ENCODE measurements at places on chromosomes 13 and 19.

GRCh38 chr19:19279062-19279612 lies 6.0 kb upstream of the TM6SF2 start:
- DNase-seq: no peak

- no peak for DNase-seq
Observed at GRCh38 chr13:62779161-62779560, 1363.5 kb upstream of the PCDH20 start.

GRCh38 chr19:38685666-38686529 lies 38.4 kb downstream of the ACTN4 start:
- DNase-seq: no peak

GRCh38 chr19:27672309-27673047 lies 1540.5 kb downstream of the UQCRFS1 start:
- peak; percentile 66 for DNase-seq

DNA sequence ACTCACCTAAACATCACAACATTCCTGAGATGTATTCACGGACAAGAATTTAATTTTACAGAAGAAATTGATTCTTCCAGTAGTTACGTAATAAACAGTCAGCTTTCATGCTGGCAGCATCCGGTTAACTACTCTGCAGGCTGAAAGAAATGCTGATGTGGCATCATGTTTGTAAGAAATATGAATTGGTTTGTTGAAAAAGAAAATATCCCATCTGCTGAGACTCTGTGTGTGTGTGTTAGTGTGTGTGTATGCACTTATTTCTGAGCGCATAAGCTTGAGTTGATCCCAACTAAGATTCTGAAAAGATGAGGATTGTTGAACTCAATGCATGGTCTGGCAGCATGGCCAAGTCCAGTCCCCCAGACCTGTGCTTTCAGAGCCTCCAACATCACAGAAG lies 74.3 kb upstream of the FAM216B start:
- no peak for DNase-seq

- no peak for DNase-seq
Observed at GRCh38 chr13:113971471-113972231, 2.2 kb downstream of the C13orf46 start.

- no peak for DNase-seq
Observed at GRCh38 chr13:40352802-40353562, 313.5 kb downstream of the FOXO1 start.

GRCh38 chr13:106471957-106472543 lies 63.4 kb downstream of the EFNB2 start:
- no peak for DNase-seq

DNA sequence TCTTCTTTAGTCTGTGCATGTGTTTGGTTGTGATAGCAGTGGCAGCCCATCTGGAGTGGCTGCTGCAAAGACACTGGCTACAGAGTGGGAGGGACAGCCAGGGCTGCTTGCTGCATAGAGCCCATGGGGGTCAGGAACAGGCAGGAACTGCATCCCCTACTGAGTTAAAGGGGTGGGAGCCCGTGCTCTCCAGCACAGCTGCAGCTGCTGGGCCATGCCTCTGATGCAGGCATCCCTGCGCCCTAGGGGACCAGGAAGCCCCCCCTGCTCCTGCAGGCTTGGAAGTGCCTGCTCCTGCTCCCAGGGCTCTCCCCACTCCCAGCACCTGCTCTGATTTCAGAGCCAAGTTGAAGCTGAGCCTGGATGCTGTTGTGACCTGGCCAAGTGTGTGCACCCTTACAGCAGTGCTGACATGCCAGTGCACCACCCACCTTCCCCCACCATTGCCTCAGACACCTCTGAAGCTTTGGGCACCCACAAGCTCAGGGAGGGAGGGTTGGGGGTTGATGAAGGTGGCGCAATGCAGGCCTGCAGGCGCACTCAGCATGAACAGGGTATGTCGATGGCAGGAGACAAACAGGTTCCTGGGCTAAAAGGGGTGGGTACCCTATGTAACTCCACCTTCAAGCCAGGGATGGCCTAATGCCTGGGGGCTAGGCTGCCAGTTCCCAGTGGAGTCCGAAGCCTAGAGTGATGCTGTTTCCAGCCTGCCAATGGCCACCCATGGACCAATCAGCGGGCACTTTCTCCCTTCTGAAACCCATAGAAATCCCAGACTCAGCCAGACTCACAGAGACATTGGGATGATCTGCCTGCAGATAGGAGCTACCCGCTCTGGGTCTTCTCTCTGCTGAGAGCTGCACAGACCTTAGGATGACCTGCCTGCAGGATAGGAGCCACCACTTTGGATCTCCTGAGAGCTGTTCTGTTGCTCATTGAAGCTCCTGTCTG lies 919.9 kb upstream of the MIR17HG start:
- no peak for DNase-seq

DNA sequence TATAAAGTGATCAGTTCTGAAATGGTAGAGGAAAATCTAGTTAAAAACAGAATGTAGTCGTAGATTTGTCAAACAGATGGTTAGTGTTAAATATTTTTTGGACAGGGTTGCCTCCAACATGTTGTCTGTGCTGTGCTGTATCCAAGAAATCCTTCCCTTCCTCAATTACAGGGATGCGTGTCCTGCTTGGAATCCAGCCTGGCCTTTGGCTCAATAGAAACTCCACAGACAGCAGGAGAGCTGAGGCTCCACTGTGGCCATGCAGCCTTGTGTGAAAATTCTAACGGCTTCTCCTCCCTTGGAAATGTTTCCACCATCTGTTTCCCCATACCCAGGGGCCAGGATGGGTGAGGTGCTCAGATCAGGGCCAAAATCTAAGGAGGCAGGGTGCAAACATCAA lies 67.7 kb upstream of the USP29 start:
- DNase-seq: no peak

DNA sequence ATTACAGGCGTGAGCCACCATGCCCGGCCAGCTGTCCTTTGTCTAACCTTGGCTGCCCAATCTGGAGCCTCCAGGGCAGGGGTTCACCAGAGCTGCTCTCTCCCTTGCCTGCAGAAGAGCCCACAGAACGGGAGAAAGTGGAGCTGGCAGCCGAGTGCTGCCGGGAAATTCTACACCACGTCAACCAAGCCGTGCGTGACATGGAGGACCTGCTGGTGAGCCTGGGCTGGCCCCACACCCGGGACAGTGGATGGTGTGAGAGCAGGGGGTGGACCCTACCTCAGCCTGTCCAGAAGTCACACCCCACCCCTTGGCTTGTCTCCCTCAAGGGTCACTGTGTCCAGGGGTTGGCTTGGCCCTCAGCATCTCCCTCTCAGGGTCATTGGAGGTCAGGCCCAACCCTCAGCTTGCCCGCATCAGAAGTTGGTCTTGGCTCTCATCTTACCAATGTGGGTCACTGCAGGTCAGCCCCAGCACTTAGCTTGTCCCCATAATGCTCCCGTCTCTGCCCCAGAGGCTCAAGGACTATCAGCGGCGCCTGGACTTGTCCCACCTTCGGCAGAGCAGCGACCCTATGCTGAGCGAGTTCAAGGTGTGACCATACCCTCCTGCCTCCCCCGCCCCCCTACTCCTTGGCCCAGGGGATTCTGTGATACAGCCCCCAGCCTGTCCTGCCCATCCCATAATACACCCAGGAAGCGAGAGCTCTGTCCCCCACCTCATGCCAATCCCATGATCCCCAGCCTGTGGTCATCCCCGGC lies 20.4 kb downstream of the ARHGEF1 start:
- no peak for DNase-seq

GRCh38 chr19:48671446-48671995 lies 1.3 kb downstream of the NTN5 start:
- DNase-seq: no peak

- no peak for DNase-seq
Observed at GRCh38 chr19:17673937-17674799, 14.0 kb downstream of the UNC13A start.

- DNase-seq: no peak
Observed at GRCh38 chr13:25215253-25215575, 43.1 kb upstream of the AMER2 start.

DNA sequence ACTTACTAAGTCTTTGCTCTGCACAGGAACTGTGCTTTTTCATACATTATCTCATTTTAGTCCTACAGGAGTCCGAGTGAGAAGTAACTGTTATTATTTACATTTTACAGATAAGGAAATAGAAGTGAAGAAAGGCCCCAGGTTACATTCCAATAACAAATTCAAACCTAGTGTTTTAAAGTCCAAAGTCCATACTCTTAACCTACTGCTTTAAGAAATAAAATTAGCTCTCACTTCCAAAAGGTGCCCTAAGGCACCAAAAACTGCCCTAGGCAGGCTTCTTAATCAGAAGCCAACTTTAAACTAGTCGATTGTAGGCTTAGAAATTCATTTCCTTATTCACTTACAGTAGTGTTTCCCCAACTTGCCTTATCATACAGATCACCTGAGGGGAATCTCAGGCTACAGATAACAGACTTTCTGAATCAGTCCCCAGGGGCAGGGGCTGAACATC lies 555.9 kb downstream of the DIAPH3 start:
- no peak for DNase-seq

- no peak for DNase-seq
Observed at GRCh38 chr13:44555207-44555606, 20.9 kb downstream of the TSC22D1 start.

DNA sequence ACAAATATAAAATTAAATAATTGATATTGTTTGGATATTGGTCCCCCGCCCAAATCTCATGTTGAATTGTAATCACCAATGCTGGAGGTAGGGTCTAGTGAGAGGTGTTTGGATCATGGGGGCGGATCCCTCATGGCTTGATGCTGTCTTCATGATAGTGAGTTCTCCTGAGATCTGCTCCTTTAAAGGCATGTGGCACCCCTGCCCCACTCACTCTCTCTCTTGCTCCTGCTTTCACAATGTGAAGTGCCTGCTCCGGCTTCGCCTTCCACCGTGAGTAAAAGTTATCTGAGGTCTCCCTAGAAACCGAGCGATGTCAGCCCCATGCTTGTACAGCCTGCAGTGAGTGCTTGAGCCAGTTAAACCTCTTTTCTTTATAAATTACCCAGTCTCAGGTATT lies 248.2 kb downstream of the PCDH9 start:
- no peak for DNase-seq

DNA sequence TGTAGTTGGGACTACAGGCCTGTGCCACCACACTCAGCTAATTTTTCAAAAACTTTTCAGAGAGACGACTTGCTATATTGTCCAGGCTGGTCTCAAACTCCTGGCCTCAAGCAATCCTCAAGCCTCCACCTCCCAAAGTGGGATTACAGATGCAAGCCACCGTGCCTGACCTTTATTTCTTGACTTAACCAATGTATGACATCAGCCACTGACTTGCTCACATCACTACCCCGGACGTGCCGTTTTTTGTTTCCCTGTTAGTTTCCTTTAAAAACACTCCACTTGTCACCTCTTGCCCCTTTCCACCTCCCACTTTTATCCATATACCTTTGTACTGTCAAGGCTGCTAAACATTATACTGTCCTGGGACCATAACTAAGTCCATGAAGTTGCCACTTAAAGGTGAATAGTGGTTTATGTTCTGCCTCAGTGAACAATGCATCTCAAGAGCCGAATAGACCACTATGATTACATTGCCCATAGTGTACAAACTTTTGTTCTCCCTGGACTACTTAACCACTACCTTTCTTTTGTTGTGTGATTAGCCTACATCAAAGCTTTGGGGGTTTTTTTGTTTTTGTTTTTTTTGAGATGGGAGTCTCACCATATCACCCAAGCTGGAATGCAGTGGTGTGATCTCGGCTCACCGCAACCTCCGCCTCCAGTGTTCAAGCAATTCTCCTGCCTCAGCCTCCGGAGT lies 2.3 kb upstream of the EPHX3 start:
- no peak for DNase-seq

DNA sequence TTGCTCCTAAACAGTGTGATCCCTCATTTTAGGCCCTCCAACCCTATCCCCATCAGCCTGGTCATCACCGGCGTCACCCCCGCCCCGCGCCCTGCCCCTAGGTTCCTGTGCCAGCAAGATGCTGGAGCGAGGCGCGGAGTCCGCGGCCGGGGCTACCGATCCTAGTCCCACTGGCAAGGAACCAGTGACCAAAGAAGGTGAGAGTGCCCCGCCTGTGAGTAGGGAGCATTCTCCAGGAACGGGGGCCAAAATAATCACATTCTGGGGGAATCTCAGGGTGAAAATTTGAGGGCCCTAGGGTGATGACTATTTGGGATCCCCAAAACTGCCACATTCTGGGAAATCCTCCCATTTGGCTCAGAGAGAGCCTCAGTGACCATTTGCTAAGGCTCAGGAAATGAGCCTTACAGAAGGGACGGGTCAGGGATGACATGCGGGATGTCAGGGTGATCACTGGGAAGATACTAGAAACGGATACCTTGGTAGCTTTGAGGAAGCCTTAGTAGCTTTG lies 1.4 kb downstream of the ZNF575 start:
- no peak for DNase-seq

DNA sequence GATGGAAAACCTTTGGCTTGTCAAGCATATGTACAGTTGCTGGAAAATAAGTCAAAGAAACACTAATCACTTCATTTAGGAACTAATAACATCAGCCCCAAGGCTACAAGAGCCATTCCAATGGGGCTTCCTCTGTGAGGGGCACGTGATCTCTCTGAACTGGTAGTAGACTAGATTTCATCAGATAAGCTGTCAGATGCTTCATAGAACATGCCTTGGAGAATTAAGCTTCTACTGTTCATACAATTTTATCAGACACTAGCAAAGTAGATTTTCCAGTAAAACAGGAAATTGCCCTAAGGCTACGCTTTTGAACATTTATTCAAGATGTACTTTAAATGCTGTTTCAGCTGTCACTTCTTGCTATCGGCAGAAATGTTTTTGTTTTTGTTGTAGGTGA lies 107.8 kb downstream of the EDNRB start:
- DNase-seq: no peak

- no peak for DNase-seq
Observed at GRCh38 chr13:103931331-103931845, 865.2 kb upstream of the SLC10A2 start.

GRCh38 chr19:40614622-40615411 lies 13.6 kb downstream of the LTBP4 start:
- no peak for DNase-seq

DNA sequence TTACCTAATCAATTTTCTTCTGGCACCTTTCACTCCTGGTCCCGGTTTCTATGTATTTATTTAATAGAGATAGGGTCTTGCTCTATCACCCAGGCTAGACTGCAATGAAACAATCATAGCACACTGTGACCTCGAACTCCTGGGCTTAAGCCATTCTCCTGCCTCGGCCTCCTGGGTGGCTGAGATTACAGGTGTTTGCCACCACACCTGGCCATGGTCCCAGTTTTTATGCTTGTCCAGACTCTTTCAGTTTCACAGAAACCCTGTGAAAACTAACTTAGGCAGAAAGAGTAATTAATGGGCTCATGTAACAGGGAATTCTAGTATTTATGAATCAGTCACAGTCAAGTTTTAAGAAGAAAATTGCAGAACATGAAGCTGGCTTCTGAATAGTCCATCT lies 9.0 kb upstream of the STK24 start:
- no peak for DNase-seq

GRCh38 chr13:84377106-84377505 lies 494.8 kb upstream of the SLITRK1 start:
- no peak for DNase-seq
